ENCODE measurements at places on chromosomes 2 and 18.

GRCh38 chr18:14092625-14093306 lies 39.5 kb downstream of the ZNF519 start:
- DNase-seq = no peak

DNA sequence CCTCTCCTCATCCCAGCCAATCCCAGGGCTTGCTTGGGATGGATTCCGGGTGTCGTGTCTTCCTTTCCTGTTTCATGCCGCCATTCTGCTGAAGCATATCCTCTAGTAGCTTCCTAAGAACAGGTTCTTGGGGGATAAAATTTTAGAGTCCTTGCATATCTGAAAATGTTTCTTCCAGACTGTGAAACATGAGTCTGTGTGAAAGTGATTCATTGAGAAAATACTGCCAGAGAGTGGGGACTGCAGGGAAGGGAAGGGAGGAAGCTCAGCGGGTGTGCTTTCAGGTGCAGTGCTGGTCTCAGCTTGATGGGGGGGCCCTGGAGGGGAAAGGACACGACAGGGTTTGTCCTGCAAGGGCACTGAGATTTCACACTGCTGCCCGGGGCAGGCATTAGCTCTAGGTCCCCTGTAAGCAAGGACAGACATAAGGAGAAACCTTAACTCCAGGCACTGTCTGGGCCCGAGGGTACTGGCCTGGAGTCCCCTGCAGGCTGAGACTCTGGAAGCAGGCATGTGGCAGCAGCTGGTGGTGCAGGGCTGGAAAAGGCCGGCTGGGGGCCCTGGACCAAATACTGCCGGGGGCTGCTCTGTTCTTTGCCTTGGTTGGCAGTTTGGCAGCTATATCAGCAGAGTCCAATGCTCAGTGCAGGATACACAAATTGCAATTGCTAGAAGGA lies 97.6 kb upstream of the HS6ST1 start:
- no peak for DNase-seq

GRCh38 chr2:192687015-192687414 lies 492.3 kb upstream of the TMEFF2 start:
- DNase-seq = no peak

DNA sequence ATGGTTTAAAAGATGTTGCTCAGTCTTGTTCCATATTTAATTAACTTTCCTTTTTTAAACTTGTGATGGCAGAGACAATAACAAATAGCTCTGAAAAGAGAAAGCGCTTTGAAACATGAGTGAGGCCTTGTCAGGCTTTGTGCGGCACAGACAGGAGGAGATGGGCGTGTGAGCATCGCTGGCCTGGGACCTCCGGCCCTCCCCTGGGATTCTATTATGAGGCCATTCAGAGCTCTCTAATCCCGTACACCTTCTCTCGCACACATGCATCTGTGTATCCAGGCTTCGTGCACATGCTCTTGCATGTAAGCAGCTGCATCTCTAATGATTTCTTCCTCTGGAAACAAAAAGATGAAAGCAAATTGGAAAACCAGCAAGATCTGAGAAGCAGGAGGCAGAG lies 313.7 kb downstream of the ZNF521 start:
- no peak for DNase-seq
